Omental fat pad (tissue), 4 donors: ENCODE measurements at places on chromosomes 11 and 22. TPM values are rescaled to one million over a fixed set of nuclear protein-coding genes. Genes with fewer than 3 reads are reported as not detected.

Gene FAT3
- total RNA-seq, result 1.1 TPM

Gene RFPL3
- total RNA-seq, result not detected

Gene OR5B21
- not detected for total RNA-seq

Gene RFPL2
- total RNA-seq, result 0.36 TPM

Gene C11orf42
- total RNA-seq, result not detected

DNA sequence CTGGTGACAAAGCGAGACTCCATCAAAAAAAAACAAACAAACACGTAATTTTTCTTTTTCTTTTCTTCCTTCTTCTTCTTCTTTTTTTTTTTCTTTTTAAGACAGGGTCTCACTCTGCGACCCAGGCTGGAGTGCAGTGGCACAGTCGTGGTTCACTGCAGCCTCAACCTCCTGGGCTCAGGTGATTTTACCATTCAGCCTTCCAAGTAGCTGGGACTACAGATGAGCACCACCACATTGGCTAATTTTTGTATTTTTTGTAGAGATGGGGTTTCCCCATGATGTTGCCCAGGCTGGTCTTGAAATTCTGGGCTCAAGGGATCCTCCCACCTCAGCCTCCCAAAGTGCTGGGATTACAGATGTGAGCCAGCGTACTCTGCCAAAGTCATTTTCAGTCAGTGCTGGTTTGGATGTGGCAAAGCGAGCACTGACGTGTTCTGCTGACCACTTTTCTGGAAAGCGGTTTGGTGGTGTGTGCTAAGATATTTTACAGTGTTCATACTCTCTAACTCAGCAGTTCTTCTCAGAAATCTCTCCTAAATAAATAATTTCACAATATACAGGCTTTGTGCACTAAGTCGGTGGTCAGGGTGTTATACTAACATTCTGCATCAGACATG is 10.7 kb downstream of the FAM118A start:
- DNase-seq, result no peak

DNA sequence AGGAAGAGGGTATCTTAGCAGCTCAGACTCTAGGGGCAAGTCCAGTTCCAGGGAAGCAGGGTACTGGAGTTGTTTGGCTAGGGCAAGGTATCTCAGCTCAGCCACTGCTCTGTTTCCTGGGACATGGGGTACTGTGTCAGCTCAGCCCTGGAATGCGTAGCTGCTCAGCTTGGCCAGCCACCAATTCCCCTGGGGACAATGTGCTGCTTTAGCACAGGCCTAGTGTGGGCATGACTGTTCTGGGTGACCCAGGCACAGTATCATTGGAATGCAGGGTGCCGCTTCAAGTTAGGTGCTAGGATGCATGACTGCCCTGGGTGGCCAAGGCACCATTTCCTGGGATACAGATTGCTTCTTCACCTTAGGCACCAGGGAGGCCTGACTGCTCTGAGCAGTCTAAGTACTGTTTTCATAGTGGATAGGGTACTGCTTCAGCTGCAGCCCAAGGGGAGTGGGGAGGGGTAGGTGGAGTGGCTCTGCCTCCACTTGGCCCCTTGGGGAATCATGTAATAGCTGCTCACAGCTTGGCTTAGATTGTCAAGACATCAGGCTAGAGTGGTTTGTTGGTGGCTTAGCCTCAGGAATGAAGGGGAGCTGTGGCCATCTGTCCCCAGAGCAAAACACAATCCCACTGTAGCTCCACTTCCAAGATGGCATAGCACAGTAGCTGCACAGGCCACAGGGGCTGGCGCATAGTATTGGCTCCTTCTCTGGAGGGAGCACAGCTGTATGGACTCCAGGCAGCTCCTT is 36.0 kb downstream of the MADD start:
- DNase-seq, result no peak

GRCh38 chr22:19448739-19449421 is 1.4 kb upstream of the C22orf39 start:
- no peak for DNase-seq

DNA sequence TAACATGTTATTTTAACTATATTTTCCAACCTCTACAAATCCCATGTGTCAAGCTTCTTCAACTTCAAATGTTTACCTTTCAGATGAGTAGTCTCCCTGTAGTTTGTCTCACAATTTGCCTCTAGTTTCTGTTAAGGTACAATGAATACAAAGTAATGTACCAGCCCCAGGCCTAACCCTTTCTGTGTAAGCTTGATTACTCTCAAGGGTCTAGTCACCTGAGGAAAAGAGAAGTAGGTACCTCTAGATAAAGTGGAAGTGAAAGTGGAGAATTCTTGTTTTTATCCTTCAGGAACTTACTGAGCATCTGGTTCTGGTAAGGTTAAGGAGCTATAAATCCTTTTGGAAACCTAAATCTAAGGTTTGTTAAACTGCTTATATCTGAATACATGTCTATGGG is at the start of gene OR51A7:
Gene OR51A7, plus strand, starts transcription at position 300 of the 400 bp plus-strand sequence. CDS start 3,587 bp downstream, outside the sequence.
- no peak for DNase-seq

GRCh38 chr11:117807482-117808327 is 10.7 kb upstream of the DSCAML1 start:
- peak; percentile 99 for DNase-seq

DNA sequence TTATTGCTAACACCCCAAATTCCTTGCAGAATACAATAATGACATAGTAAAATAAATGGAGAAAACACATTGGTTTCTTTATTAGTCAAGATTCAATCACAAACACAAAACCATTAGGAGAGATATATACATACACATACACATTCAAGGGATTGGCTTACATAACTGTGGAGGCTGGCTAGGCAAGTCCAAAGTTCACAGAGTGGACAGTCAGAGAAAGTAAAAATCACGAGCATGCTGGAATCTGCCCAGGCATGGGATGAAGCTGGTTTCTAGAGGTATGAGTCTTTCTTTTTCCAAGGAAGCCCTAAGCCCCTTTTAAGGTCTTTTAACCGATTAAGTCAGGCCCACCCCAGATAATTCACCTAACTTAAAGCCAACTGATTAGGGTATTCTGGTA is 13.6 kb upstream of the OR56B1 start:
- no peak for DNase-seq

DNA sequence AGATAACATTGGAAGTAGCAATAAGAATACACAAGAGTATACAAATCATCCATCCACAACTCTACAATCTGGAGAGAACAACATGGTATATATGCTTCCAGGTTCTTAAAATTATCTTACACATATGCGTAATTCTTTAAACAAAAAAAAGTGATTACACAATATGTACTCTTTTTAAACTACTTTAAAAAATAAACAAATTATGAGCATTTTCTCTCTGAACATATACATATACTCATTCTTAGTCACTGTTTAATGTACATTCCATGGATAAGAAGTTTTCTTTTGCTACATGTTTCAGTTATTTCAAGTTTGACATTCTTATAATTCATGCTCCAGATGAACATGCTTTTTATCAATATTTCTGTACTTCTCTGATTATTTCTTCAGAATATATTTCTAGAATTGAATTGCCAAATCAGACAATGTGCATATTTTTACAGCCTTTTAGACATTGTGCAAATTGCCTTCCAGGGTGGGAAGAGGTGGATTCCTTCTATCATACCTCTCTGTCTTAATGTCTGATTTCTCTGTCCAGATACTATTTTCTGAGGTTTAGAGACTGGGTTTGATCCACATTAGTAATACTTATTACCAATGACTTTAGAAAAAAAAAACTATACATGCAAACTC is 551.6 kb downstream of the METTL15 start:
- DNase-seq, result no peak

DNA sequence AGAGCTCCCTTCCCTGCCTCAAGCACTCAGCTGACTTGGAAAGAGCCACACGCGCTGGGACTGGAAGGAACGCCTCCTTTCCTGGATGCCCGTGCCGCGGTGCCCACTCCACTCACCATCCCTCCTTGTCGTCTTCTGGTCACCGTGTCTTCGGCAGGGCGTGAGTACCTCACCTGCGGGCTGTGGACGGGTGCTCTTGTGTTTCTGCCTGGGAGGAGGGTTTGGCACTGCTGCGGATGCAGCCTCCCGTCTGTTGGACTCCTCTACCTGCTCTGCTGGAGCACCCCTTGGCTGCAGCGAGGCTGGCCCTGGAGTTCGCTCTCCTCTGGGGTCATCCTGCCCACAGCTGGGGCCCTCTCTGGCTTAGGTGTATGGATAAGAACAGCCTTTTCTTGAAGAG is 612.7 kb downstream of the BRD1 start:
- DNase-seq, result no peak

- DNase-seq, result no peak
Measured at GRCh38 chr11:12914400-12914912, 94.7 kb upstream of the RASSF10 start.

DNA sequence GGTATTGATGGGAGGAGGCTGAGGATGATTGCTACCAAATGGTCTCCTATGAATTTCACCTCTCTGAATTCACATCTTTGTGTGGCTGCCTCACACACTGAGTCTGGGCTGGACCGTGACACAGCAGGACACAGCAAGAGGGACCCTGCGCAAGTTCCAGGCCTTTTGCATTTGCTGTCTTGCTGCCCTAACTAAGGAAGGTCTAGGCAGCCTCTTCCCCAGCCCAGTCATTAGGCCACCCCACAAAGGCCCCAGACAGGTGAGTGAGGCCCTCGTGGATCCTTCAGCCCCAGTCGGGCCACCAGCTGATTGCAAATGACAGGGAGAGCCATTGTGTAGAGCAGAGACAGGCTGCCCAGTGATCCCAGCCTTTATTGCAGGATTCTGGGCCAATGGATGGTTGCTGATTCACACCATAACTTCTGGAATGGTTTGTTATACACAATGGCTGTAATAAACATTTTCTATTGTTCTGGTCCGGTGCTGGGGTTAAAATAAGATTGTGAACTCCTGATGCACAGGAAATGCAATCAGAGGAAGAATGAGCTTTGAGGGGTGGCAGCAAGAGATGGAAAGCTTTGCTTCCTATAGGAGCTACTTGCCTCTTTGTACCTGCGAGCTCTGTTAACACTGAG is 28.5 kb upstream of the CSNK2A3 start:
- DNase-seq, result no peak

DNA sequence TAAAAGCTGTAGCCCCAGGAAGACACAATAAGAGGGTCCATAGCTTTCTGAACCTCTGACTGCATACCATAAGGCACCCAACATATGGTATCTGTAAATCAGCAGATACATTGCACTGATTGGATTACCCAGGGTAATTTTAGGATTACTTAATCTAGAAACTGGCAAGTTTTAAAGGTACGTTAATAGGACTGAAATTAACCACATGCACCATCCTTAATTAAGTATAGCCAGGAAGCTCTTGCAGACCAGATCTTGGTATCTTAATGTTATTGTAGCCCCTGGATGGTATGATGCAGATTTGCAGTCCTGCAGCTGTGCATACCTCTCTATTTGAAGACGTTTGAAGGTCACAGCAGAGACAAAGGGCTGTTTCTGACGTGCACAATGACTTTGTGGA is 72.8 kb downstream of the ARHGAP42 start:
- DNase-seq, result no peak

- DNase-seq, result no peak
Measured at GRCh38 chr11:64103277-64103985, 62.5 kb downstream of the MACROD1 start.

DNA sequence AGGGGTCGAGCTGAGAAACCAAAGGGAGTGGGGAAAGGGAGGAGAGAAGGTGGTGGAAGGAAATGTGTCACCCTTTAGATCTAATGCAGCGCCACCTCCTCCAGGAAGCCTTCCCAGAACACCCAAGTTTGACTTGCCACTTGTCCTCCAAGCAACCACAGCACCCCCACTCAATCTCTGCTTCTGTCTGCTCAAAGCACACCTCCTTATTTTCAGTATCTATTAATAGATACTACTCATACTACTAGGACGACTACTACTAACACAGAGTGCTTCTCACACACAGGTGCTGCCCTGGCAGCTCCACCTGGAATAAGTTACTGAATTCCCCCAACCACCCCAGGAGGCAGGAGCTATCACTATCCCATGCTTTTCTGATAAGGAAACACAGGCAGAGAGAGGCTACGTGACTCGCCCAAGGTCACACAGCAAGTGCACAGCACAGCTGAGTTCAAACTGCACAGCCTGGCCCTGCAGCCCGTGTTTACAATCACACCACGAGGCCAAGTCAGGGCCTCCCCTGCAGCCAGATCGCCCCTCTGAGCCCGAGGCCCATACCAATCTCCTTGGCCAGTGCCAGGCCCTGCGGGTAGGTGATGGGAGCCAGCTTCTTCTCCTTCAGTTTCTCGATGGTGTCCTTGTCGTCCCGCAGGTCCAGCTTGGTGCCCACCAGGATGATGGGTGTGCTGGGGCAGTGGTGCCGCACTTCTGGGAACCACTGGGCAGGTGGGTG is 13.2 kb downstream of the RAC2 start:
- DNase-seq, result no peak

DNA sequence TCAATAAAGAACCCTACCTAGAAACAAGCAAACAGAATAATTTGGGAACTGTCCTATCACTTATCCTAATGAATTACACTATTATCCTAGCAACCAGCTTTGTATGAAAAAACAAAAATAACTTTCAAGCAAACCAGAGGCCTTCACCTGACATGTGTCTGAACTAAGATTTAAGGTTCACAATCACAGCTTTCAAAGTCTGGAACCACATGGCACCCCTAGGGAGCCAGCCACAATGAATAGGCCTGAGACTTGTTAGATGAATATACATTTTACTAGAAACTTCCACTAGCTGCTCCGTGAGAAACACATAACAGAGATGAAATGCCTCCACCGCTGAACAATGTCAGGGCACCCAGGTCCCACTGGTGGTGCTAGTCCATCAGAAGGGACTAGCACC is 65.8 kb upstream of the CYP2D6 start:
- DNase-seq, result no peak

DNA sequence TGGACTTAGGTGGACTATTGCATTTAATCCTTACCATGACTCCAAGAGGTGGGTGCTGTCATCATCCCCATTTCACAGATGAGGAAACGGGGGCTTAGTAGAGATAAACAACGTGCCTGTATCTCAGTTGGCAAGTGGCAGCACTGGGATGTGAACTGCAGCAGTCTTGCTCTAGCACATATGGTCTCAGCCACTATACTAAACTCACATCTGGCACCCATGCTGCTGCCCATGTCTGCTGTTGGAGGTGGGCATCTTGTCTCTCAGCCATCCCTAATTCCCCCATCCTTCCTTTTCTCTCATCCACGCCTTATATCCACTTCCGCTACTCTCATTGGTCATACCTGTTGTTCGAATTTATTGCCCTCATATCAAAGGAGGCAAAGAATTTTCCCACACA is 3.8 kb downstream of the PRG3 start:
- no peak for DNase-seq

- no peak for DNase-seq
Measured at GRCh38 chr11:76801736-76802135, 18.6 kb downstream of the TSKU start.

DNA sequence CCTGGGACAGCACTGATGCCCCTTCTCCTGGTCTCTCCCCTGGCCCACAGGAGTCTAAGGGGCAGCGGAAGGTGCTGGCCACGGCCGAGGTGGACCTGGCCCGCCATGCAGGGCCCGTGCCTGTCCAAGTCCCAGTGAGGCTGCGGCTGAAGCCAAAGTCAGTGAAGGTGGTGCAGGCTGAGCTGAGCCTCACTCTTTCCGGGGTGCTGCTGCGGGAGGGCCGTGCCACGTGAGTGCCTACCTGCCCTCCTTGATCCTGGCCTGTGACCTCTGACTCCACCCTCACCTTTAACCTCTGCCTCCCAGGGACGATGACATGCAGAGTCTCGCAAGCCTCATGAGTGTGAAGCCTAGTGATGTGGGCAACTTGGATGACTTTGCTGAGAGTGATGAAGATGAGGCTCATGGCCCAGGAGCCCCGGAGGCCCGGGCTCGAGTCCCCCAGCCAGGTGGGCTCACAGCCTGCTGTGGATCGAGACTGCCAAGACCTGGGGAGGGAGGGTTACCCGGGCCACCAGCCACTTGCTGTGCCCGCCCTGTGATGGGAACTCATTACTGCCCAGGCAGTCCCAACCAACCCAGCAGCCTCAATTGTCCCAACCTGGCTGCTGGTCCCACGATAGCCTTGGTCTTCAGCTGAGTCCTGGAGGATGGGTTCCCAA is 4.3 kb downstream of the EHBP1L1 start:
- no peak for DNase-seq
